ENCODE measurements at places on chromosomes 11 and 22.

GRCh38 chr11:29627541-29627940 lies 389.3 kb downstream of the KCNA4 start:
- no peak for DNase-seq

- no peak for DNase-seq
Observed at GRCh38 chr22:27709919-27710675, 91.5 kb downstream of the MN1 start.

- no peak for DNase-seq
Observed at GRCh38 chr11:47468598-47469214, 19.8 kb upstream of the RAPSN start.

GRCh38 chr11:44416776-44417175 lies 106.8 kb upstream of the ALX4 start:
- DNase-seq, result no peak

- no peak for DNase-seq
Observed at GRCh38 chr11:13287036-13287435, 9.4 kb downstream of the BMAL1 start.
